ENCODE measurements at places on chromosomes 6 and 20.

- DNase-seq, result no peak
These were observed 24.4 kb upstream of the EDN1 start for GRCh38 chr6:12265791-12266190.

DNA sequence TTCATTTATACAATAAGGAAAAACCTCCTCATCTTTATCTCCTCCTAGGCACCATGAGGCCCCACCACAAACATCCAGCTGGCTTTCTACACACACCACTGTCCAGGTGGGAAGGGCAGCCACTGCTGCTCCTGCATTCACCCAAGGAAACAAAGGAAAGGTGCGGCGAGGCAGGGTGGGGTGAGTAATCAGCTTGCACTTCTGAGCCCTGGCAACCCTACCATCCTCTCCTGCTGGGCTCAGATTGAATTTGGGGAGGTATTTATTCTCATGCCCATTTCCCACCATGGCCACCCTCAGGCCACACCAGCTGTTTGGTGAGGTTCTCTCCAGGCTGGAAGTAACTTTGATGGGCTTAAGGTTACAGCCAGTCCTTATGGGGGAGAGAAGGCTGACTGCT is 31.2 kb upstream of the SPDEF start:
- DNase-seq, result no peak

DNA sequence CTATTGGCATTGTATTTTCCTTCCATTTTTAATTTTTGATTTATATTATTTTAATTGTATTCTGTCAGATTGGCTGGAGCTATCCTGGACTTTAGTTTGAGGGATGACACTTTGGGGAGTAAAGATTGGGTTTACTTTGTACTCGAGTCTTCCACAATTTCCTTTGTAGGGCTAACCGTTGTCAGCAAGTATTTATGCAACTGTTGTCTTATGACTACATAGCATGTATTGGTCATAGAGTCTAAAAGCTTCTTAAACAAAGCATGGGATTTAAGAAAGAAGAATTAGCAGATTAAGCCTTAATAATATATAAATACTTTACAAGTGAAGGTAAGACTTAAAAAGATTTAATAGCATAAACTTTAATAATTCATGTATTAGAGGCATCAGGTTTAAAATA is 19.6 kb downstream of the FARS2 start:
- DNase-seq, result no peak

- no peak for DNase-seq
These were observed 63.6 kb downstream of the DZANK1 start for GRCh38 chr20:18403269-18403668.

- no peak for DNase-seq
These were observed 39.8 kb downstream of the BACH2 start for GRCh38 chr6:90256698-90257485.

DNA sequence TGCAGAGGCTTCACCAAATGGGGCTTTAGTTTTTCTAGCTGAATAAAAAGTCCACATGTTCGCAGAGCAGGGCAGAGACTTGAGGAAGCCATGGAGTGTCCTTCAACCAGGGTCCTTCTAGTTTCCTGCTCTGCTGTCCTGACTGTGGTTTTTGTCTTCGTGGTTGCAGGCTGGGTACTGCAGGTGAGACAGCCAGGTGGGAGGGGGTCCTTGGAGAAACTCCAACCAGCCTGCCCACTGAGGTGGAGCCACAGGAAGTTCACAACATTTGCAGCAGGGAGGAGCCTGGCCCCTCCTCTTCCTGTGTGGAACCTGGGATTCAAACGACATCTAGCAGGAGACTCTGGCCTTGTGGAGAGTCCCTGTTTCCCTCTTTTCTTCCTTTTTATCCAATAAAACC is 68.8 kb upstream of the MYLIP start:
- DNase-seq, result no peak

- DNase-seq, result no peak
These were observed 9.4 kb downstream of the SNX5 start for GRCh38 chr20:17959257-17959627.

- DNase-seq, result no peak
These were observed 44.1 kb downstream of the NEDD9 start for GRCh38 chr6:11188161-11188915.

DNA sequence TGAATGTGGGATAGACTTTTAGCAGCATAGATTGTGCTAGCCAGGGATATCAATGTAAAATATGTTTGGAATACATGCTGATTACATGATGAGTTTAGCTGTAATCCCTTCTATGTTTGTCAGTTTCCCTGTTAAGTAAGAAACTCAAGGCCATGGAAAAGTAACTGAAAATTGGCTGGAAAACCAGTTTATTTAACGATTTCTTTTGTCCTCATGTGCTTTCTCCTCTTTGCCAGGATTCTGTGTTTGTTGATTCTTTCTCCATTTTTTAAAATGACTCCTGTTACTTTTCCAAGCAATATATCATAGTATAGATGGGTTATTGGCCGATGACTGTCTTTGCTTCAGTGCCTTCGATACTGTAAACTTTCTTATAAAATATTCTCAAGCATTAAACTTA is 87.5 kb downstream of the SAMD5 start:
- no peak for DNase-seq

DNA sequence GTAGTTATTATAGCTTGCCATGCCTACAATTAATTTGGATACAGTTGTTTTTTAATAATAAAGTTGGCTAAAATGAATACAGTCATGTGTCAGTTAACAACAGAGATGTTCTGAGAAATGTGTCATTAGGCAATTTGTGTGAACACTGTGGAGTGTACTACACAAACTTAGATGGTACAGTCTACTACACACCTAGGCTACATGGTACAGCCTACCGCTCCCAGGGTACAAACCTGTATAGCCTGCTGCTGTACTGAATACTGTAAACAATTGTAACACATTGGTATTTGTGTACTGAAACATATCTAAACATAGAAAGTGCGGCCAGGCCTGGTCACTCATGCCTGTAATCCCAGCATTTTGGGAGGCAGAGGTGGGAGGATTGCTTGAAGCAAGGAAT is 50.2 kb downstream of the MYLIP start:
- DNase-seq, result no peak

DNA sequence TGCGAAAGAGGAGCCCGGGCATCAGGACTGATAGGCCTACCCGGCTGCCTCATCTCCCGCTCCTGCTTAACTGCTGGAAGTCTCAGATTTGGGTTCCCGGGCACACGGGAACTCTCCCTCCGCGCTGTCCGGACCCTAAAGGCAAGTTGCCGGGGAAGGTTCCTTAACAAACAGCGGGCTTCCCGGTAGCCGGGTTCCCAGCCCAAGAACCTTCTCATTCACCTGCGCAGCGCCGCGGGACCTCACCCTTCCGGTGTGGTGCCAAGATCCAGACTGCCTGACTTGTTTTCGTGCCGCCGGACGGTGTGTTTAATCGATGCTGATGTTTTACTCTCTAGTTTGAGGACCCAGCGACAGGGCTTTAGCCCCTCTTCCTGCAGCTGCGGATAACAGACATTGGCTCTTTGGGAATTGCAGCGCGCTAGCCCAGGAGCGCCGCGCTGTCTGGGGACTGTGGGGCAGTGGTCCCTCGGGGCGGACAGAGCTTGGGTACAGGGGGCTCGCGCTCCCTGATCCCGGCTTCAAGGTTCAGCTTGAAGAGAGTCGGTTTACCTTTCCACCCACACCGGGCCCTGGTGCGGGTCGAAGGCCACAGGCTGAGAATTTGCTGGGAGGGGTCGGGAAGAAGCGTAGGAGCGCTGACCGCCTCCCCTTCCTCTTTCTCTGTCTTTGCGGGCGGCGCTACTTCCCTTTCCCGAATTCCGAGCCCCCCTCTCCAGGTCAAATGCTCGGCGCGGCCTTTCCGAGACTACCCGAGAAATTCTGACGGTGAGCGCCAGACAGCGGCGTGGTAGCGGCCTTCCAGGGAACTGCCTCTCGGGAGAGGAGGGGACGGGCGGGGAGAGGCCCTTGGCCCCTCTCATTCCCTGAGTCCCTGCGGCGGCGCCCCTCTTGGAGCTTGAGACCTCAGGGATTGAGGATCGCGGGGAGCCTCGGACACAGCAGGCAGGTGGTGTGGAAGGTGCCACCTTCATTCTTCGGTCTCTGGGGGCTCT is 17.2 kb downstream of the ABT1 start:
- no peak for DNase-seq

DNA sequence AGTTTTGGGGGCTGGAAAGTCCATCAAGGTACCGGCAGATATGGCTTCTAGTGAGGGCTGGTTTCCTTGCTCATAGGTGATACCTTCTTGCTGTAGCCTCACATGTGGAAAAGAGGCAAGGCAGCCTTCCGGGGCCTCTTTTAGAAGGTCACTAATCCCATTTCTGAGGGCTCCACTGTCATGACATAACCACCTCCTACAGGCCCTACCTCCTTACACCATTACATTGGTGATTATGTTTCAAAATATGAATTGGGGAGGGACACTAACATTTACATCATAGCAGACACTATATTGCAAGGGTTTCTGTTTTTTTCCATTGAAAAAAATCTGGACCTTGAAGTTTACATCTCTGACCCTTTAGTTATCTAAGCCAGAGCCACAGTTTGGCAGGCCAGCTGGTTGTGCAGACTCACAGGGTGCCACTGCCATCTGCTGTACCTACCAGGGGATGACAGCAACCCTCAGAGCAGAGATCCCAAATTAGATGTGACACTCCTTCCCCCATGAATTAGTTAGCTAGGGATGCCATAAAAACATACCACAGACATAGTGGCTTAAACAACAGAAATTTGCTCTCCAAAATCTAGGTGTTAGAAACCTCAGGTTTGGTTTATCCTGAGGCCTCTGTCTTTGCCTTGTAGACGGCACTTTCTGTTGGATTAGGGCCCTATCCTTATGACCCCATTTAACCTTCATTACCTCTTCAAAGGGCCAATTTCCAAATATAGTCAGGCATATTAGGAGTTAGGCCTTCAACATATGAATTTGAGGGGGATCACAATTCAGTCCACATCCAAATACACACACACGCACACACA is 166.4 kb upstream of the RNF217 start:
- no peak for DNase-seq

- no peak for DNase-seq
These were observed 329.5 kb upstream of the HSF2 start for GRCh38 chr6:122069932-122070331.

GRCh38 chr6:20411953-20412681 is 10.4 kb downstream of the E2F3 start:
- DNase-seq, result no peak

DNA sequence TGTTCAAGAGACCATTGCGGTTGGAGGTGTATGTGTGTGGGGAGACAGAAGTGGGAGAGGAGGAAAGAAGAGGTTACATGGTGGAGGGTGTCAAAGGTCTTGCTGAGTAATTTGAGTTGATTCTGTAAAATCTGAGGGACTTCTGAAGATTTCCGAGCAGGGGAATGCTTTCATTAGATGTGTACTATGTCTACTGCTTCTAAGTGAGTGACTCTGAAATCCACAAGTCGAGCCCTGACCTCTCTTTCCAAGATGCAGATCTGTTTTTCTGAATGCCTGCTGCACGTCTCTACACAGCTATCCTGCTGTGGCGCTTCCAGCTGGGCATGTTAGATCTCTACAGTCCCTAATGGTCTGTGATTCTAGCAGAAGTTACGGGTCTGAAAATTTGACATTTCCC is 209.8 kb downstream of the ATXN1 start:
- no peak for DNase-seq

DNA sequence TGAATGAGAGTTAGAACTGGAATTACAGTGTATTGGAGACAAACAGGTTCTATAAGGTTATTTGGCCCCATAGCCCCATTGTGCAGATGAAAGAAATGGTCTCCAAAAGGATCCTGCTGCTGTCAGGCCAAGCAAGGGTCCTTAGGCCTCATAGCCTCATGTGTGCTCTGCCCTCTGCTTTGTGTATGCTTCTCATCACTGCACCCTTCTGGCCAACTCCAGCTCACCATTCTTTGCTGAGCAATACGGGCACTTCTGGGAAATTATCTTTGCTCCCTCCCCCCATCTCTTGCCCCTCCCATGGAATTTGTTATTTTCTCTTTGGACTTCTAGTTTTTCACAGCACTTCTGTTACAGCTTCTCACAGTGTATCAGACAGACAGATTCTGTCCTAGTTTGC is 298.8 kb downstream of the FOXA2 start:
- no peak for DNase-seq

DNA sequence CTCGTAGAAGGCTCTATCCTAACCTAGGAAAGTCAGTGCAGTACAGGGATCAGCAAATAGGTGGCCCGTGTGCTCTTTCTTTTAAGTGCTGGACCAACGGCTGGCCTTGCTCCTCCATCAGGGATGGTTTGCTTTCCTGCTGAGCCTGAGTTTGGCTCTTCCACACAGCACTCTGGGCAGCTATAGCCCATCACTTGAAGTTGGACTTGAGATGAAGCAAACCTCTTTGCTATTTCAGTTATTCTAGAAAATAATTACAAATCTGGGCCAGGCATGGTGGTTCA is 66.9 kb upstream of the KCNK16 start:
- DNase-seq, result no peak

DNA sequence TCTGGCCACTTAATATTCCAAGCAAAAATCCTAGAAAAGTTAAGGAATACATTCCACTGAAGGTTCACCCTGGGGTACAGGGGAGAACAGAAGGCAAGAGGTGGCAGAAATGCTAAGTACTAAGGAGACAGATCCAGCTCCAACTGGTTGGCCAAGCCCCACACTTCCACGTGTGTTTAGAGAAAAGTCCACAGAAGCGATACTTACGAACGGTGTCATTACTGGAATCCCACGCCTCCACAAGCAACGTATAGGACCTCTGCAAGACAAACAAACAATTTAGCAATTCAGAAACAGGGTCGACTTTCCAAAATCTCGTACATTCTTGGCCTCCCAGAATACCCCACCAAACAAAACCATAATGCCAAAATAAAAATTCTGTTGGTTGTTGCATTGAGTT is 10.0 kb downstream of the JAG1 start:
- no peak for DNase-seq

DNA sequence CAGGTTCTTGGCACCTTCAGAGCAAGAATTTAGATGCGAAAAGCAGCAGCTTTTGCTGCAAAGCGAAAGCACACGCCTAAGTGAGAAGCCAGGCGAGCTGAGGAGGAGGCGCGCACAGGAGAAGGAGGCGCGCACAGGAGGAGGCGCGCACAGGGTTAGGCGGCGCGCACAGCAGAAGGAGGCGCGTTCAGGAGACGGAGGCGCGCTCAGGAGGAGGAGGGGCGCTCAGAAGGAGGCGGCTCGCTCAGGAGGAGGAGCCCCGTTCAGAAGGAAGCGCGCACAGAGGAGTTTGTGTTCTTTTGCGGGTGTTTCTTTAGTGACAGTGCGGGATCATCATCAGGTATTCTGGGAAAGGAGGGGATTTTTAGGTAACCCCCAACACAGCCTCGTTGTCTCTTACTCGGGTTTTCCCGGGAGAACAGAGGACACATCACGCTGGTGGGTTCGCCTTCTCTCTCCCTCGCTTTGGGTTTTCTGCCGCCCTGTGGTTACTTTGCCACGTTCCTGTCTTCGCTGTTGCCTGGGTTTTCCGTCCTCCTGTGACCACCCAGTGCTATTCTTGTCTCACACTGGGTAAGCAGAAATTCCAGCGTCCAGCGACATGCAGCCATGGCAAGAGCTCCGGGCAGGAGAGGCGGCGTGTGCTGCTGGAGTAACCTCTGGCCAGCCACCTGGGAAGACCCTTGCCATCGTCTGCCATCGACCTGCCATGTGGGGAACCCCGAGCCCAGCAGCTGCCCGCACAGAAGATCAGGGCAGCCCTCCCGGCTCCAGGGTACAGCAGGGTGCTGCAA is 47.0 kb downstream of the WDR27 start:
- peak; percentile 38 for DNase-seq

- DNase-seq, result no peak
These were observed 133.2 kb downstream of the SMOC2 start for GRCh38 chr6:168574075-168574698.
